ENCODE measurements at places on chromosomes 3 and 15. TPM values are rescaled to one million over a fixed set of nuclear protein-coding genes. Genes with fewer than 3 reads are reported as not detected.
A peak's percentile ranks its signal among the peaks of the same experiment; 100 is the strongest.

DNA sequence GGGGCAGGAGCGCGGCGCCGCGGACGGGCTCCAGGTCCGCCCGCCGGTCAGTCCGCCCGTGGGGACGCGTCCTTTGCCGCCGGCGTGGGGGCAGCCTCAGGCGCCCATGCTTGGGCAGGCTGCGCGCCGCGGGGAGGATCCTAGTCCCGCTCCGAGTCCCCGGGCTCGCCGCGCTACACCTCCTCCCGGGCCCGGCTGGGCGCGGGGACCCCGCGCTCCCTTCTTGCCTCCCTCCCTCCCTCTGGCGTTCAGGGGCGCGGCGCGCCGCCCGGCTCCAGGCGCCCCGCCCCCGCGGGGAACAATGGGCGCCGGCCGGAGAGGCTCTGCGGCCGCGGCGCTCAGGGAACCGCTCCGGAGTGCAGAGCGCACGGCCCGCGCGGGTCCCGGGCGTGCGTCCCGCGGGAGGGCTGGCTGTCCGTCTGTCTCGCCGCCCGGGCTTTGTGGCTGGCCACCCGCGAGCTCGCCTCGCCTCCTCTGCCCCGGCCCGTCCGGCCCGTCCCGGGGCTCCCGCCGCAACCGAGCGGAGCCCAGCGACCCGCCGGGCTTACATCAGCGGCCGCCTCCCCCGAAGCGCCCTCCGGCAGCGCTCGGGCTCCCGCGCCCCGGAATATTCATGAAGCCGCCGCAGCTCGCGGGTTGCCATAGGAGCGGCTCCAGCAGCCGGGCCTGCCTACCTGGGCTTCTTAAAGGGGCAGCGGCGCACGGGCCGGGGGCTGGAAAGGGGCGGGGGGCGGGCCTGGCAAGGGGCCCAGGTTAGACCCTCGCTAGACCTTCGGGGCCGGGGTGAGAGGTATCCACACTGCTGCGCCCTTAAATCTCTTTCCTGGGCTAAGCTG is at the start of gene HCN4:
Gene HCN4 (minus strand): TSS at position 658 of the 836 bp plus-strand sequence. CDS start 688 bp downstream, outside the sequence.
- no peak within 1 kb of the TSS for H3K27ac ChIP-seq
- H3K27me3 ChIP-seq = peaks cover 80% of the 10 kb centered on the region

- peaks cover 16% of the 10 kb centered on the region for H3K4me1 ChIP-seq
- no peak overlapping the region for H3K27ac ChIP-seq
- peaks cover 13% of the 10 kb centered on the region for H3K27me3 ChIP-seq
- peak; percentile 53 for DNase-seq
Measured at GRCh38 chr15:65952391-65953053, 83.2 kb downstream of the RAB11A start.

Gene ZDHHC23
- 0.28 TPM for total RNA-seq

DNA sequence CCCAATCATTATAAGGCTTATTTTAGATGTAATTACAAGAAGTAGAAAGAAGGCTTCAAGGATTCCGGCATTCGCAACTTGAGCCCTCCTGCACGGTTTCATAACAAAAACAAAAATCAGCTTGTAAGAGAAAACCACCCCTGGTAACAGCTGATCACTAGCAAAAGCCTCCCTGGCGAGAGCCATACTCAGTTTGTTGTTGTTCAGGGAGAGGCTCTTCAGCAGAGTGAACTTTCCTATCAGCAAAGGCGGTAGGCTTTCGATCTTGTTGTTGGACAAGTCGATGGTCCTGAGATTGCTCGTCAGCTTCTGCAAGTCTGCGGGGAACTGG is 710 bp downstream of the LRRC57 start:
- peaks cover 28% of the 10 kb centered on the region for H3K4me1 ChIP-seq
- peak overlapping the region; percentile 96 for H3K4me3 ChIP-seq
- peak overlapping the region; percentile 94 for H3K27ac ChIP-seq
- no peaks in the 10 kb centered on the region for H3K27me3 ChIP-seq
- H3K36me3 ChIP-seq = no peaks in the 10 kb centered on the region

- peak overlapping the region; percentile 45 for H3K4me3 ChIP-seq
- H3K4me1 ChIP-seq = peaks cover 37% of the 10 kb centered on the region
- no peaks in the 10 kb centered on the region for H3K36me3 ChIP-seq
- no peak for DNase-seq
Measured at GRCh38 chr15:63324770-63325169, 47.4 kb downstream of the APH1B start.

DNA sequence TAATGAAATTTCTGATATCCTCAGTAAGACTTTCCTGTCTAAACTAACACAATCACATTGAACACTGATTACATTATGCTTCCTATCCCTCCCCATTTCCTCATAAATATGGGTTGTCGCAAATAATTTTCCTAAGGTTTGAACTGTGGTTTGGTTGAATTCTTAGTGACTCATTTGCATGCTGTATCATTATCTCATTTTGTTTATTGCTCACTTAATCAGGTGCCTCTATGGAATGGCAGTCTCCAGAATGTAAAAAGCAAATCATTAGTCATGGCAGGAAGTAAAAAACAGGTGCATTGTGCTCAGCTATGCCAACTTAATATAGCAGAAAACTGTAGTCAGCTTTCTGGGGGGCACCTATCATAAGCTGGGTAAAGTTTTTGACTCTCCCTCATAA is 216.0 kb upstream of the ZBTB20 start:
- peaks cover 3% of the 10 kb centered on the region for H3K4me1 ChIP-seq
- no peak overlapping the region for H3K4me3 ChIP-seq
- H3K27me3 ChIP-seq = no peaks in the 10 kb centered on the region
- DNase-seq = no peak
- no peak overlapping the region for H3K27ac ChIP-seq
- no peaks in the 10 kb centered on the region for H3K36me3 ChIP-seq

Gene ISLR2
- total RNA-seq = 10.9 TPM

DNA sequence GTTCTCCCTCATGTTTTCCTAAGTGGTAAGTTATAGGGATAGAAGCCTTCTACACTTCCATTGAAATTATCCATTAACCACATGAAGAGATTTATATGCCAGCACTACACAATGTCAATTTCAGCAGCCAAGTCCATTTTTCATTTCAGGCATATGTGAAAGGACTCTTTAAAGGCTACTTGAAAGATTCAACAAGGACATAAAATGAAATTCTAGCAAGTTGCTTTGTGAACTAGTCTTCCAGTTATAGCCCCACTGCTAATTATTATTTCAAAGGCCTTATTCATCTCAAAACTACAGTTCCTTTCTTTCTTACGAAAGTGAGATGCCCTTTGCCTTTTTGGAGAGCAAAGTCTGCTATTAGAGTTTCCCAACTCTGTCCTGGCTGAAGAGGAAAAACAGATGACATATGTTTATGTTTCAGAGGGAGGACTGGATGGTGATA is 66.0 kb upstream of the SLC2A2 start:
- no peak for DNase-seq
- H3K27ac ChIP-seq = no peak overlapping the region
- H3K4me3 ChIP-seq = no peak overlapping the region
- peaks cover 32% of the 10 kb centered on the region for H3K4me1 ChIP-seq

GRCh38 chr3:11953778-11954177 is 50.4 kb upstream of the SYN2 start:
- no peaks in the 10 kb centered on the region for H3K36me3 ChIP-seq
- peaks cover 2% of the 10 kb centered on the region for H3K27me3 ChIP-seq

DNA sequence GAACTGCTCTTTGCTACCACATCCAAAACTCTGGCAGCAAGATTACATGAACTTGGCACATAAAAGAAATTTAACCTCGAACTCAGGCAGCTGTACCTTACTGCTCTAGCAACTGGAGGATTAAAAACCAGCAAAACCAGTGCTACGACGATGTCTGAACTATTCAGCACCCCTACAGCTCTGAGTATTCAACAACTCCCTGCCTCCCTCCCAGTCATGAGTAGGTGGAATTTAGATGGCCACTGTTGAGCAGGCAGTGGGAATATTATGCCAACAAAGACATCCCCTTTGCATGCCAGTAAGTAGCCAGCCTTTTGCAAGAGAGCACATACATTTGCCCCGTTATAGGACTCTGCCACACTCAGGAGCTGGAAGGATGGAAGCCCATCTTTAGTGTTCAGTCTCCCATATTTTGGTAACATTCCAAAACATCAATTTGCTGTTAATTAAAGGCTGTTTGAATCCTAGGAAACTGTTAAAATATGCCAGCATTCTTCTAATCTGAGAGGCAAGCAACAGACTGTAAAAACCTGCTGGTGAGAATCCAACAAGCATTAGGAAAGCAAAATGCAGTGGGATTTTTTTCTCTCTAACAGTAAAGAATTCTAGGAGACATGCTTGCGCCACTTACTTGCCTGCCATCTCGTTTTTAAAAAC is 85.4 kb downstream of the ZNF385D start:
- H3K27ac ChIP-seq = no peak overlapping the region
- no peaks in the 10 kb centered on the region for H3K36me3 ChIP-seq
- H3K4me1 ChIP-seq = no peaks in the 10 kb centered on the region
- no peak for DNase-seq
- no peaks in the 10 kb centered on the region for H3K27me3 ChIP-seq

GRCh38 chr15:51492528-51492927 is 130.0 kb downstream of the DMXL2 start:
- no peaks in the 10 kb centered on the region for H3K4me1 ChIP-seq
- H3K27me3 ChIP-seq = no peaks in the 10 kb centered on the region
- no peak for DNase-seq
- H3K36me3 ChIP-seq = peaks cover 18% of the 10 kb centered on the region

- H3K36me3 ChIP-seq = no peaks in the 10 kb centered on the region
- H3K27me3 ChIP-seq = peaks cover 4% of the 10 kb centered on the region
- H3K4me1 ChIP-seq = no peaks in the 10 kb centered on the region
- H3K4me3 ChIP-seq = no peak overlapping the region
- DNase-seq = no peak
Measured at GRCh38 chr3:46899151-46900006, 21.9 kb downstream of the PTH1R start.

Gene SLC28A2
- not detected for total RNA-seq

Gene TIMP4
- total RNA-seq = 0.75 TPM

Gene THPO
- total RNA-seq = 0.98 TPM

DNA sequence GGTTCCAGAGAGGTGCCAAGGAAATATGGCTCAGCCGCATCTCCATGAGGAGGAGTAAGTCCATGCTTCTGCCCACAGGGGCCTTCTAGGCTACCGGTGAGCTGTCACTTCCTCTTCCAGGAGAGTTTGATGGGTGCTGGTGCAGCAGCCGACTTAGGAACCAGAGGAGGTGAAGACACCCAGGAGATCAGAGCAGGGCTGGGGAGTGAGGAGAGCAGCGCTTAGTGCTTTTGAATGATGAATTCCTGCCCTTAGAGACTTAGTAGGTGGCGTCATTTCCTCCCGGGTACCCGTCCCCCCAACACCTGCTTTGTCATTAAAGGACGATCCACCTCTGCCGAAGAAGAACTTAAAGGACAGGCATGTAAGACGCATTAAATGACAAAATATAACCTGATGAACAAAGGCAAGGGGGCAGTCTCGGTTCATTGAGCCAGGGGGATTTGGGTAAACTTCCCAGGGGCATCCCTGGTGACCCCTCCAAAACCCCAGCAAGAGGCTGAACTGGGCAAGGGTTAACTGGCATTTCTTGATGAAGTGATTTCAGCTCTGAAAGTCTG is 67.6 kb downstream of the HES1 start:
- peak overlapping the region; percentile 81 for H3K27ac ChIP-seq
- peaks cover 48% of the 10 kb centered on the region for H3K27me3 ChIP-seq
- DNase-seq = no peak
- H3K36me3 ChIP-seq = no peaks in the 10 kb centered on the region
- peak overlapping the region; percentile 78 for H3K4me3 ChIP-seq
- H3K4me1 ChIP-seq = peaks cover 50% of the 10 kb centered on the region

DNA sequence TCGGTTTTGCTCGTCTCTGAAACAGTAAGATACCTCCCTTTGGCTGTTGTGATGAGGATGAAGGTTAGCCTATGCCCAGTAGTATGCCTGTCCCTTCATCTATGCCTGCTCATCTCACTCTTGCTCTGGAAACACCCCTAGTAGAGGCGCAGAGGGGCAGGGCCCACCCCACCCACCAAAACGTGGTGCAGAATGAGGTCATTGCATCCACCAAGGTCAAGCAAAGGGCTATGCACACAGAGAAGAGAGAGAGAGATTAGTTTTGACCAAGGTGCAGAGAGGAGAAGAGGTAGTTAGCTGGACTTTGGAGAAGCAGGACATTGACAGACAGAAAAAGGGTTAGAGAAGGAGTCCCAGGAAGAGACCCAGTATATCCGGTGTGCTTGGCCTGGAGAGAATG is 119.9 kb downstream of the CORO2B start:
- peaks cover 14% of the 10 kb centered on the region for H3K36me3 ChIP-seq
- no peaks in the 10 kb centered on the region for H3K27me3 ChIP-seq
- DNase-seq = no peak
- no peak overlapping the region for H3K27ac ChIP-seq
- peaks cover 35% of the 10 kb centered on the region for H3K4me1 ChIP-seq

Gene SKOR1
- total RNA-seq = 0.49 TPM

Gene RBMS3
- total RNA-seq = 35.4 TPM

Gene GOLGA6L7
- total RNA-seq = not detected

DNA sequence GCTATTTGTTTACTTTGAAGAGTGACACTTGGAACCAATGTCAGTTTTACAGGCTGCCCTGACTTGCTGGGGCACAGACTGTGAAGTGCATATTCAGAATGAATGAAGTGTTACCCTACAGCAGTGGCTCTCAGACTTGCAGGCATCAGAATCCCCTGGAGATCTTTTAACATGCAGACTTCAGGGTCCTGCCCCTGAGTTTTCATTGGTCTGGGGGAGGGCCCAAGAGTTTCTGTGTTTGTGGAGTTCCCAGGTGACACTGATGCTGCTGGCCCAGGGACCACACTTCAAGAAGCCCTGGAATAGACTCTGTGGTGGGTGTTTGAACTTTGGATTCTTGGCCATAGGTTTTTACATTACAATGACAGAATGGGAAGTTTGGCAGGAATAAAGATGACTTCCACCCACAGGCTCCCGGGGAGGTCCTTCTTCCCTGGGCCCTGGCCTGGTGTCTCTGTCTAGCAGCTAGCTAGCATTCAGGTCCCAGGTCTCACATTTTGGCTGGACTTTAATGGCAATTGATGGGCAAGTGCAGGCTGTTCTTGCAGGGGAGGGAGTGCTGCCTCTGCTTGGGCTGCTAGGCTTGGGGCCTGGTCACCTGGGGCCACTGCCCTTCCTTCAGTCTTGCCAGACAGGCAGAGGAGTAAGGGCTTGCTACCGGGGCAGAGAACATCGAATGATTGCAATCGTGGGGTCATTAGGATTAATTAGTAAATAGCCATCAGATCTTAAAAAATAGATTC is 149.0 kb downstream of the APBA2 start:
- DNase-seq = no peak
- peak overlapping the region; percentile 57 for H3K27ac ChIP-seq
- peaks cover 21% of the 10 kb centered on the region for H3K36me3 ChIP-seq
- H3K27me3 ChIP-seq = no peaks in the 10 kb centered on the region

Gene STRIT1
- total RNA-seq = not detected

DNA sequence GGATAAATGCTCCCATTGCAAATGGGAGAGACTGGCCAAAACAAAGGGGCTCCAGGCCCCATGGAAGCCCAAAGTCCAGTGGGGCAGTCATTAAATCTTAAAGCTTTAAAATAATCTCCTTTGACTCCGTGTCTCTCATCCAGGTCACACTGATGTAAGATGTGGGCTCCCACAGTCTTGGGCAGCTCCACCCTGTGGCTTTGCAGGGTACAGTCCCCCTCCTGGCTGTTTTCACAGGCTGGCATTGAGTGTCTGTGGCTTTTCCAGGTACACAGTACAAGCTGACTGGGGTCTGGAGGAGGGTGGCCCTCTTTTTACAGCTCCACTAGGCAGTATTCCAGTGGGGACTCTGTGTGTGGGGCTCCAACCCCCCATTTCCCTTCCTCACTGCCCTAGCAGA is 45.9 kb downstream of the NIPA2 start:
- no peaks in the 10 kb centered on the region for H3K4me1 ChIP-seq
- H3K27ac ChIP-seq = no peak overlapping the region
- H3K27me3 ChIP-seq = no peaks in the 10 kb centered on the region
- no peak for DNase-seq
- H3K36me3 ChIP-seq = peaks cover 3% of the 10 kb centered on the region

- DNase-seq = no peak
- no peaks in the 10 kb centered on the region for H3K27me3 ChIP-seq
- peak overlapping the region; percentile 68 for H3K27ac ChIP-seq
- no peaks in the 10 kb centered on the region for H3K4me1 ChIP-seq
Measured at GRCh38 chr3:52606373-52607085, 70.1 kb downstream of the UQCC5 start.

Data from neural crest cell (in vitro differentiated cells).